ENCODE measurements at places on chromosomes 4 and X.

GRCh38 chr4:128220286-128221235 lies 67.1 kb downstream of the PGRMC2 start:
- no peak for DNase-seq

DNA sequence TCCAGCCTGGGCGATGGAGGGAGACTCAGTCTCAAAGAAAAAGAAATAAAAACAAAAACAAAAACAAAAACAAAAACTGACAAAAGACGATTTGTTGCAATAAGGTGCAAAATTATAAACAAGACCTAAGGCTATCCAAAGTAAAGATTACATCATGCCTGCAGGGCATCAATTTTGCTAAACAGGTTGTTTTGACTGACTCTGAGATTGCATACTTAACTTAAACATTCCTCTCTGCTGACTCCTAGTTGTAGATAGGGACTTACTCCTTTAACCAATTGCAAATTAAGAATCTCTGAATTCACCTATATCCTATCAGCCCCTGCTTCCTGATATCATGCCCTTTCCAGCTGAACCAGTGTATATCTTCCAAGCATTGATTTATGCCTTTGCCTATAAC lies 2687.3 kb downstream of the PCDH7 start:
- DNase-seq, result no peak

- no peak for DNase-seq
Measured at GRCh38 chrX:15221321-15221720, 48.6 kb downstream of the ASB9 start.

GRCh38 chr4:139773560-139774318 lies 108.1 kb downstream of the MGST2 start:
- DNase-seq, result no peak

- DNase-seq, result no peak
Measured at GRCh38 chrX:110216027-110216426, 101.9 kb downstream of the AMMECR1 start.

DNA sequence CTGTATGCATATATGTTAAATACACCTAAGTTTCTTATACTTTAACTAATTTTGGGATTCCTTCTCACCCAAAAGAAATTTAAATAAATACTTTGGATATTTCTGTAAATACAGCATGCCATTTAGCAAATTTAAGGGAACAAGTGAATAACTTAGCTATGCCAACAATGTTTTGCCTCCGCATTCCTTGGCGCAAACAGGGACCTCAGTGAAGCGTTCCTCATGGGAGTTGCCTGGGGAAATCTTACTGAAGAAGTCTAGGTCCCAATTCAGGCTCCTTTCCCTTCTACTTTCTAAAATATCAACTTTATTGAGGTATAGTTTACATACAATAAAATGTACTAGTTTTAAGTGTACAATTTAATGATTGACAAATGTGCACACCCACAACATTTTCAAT lies 25.0 kb downstream of the COL4A5 start:
- no peak for DNase-seq

DNA sequence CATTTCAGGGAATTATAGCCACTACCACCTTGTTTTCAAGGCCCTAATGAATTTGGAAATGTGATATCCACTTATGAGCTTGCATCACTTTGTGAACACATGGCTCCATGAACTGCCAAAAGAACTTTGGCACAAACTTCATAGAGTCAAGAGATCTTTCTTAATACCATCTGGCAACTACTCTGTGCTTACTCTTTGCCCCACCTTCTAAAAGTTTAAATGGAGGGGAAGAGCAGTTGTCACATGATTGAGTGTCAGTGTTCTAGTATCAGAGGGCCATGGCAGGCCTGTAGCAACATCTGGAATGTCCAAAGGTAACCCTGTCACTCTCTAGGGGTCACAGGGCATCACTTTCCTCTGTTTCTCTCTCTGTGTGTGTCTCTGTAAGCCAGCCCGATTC lies 2.6 kb upstream of the ADH1B start:
- DNase-seq, result no peak

- DNase-seq, result no peak
Measured at GRCh38 chrX:133649651-133650050, 234.4 kb upstream of the GPC4 start.

Measured in NCI-H1436 (cell line).